ENCODE measurements at places on chromosomes 2 and 18.
A peak's percentile ranks its signal among the peaks of the same experiment; 100 is the strongest.

GRCh38 chr18:6885992-6886796 lies 156.7 kb downstream of the ARHGAP28 start:
- no peak for DNase-seq

- DNase-seq, result no peak
These were observed 137.3 kb downstream of the PLCL1 start for GRCh38 chr2:197941715-197942114.

- no peak for DNase-seq
These were observed 1.5 kb downstream of the ACSL3 start for GRCh38 chr2:222862106-222862908.

GRCh38 chr2:205892251-205892655 lies 193.7 kb downstream of the INO80D start:
- no peak for DNase-seq

GRCh38 chr2:21617885-21618434 lies 494.2 kb downstream of the TDRD15 start:
- DNase-seq, result no peak

DNA sequence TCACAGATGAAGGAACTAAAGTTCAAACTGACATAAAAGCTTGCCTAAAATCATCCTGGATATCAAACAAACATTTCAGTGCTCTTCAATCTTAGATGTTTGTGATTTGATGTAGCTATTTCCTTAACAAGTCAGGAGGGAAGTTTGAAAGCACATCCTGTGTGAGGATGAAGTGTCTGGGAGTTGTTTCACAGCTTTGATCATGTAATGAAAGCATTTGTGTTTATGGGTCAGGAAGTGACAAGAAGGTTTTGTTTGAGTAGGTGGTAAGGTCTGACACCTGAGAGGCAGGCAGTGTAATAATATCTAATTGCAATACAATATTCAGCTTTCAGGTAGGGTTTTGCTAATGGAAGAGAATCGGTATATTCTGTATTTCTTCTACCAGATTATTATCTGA lies 26.0 kb upstream of the CSRNP3 start:
- no peak for DNase-seq

GRCh38 chr2:21836261-21836660 lies 712.5 kb downstream of the TDRD15 start:
- DNase-seq, result no peak

DNA sequence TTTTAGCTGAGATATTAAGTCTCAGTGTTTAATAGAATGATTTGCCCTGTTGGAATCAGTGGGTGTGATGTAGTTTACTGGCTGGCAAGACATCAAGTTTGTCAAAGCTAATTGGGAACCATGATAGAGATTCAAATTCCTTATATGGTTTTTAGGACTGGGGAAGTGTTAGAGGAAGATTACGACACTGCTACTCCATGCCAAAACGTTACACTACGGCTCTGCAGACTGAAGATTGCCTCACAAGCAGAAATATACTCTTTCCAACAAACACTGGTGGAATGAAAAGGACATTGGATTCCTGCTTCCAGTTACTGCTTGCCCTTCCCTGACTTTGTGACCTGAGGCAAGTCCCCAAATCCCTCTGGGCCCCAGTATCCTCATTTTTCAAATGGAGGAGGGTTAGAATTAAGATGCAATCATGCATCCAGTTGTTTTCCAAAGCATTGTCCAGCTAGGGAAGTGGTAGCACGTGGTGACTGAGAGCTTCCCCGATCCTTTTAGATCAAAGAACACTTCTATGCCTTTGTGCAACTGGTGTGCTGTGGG lies 147.6 kb downstream of the CDC42EP3 start:
- no peak for DNase-seq

DNA sequence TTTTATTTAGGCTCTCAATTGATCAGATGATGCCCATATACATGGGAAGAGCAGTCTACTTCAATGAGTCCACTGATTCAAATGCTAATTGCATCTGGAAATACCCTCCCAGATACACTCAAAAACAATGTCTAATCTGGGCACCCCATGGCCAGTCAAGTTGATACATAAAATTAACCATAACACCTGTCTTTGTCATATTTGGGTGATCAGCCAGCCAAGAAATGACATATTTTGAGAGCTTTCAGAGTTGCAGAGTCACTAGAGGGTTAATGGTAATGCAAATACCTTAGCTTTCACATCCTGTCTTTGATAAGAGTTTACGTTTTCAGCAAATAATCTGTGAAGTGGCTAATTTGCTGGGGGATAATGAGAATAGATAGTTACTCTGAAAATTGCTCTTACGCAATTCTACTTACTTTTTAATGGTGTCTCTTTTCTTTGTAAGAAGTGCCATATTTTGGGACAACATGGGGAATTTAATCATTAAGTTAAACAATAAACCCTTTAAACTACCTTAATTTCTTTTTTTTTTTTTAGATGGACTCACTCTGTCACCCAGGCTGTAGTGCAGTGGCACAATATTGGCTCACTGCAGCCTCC lies 49.1 kb downstream of the CCDC195 start:
- no peak for DNase-seq

DNA sequence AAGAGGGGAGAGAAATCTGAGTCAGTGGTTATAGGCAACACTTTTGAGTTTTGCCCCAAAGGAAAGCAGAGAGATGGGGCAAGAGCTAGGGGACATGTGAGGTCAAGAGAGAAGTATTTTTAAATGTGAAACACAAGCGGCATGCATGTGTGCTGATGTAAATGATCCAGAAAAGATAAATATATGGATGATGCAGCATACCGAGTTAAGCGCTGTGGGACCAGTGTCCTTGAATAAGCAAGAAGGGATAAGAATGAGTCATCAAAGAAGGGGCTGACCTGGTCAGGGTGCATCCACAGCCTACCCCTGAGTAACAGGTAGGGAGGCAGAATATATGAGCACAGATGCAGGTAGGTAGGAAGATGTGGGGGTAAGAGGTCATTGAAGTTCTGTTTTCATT lies 180.9 kb downstream of the TRABD2A start:
- no peak for DNase-seq

DNA sequence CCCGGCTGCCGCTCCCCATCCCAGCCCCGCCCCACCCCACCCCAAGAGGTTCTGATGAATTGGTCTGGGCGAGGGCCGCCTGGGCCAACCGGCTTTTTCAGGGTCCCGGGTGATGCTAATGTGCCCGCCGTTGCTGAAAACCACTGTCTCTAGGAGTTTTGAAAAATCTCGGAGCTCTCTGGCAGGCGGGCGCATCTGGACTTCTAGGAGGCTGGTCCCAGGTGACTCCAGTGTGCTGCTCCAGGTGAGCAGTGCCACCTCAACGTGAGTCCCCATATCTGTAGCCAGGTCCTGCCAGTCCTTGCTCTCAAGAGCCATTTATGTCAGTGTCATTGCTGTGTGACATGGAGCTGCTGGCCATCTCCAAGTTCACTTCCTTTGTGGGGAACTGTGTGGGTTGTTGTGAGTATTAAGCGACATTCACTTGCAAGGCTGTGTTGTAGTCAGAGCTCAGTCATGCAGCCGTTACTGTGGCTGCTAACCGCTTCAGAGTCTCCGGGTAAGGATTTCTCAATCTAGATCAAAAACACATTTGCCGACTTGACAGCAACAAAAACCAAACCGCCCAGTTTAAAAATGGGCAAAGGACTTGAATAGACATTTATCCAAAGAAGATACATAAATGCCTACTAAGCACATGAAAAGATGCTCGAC lies at the start of gene RFX8:
Gene RFX8 (minus strand): TSS at position 382 of the 654 bp plus-strand sequence. CDS start 8,264 bp downstream, outside the sequence.
- peak; percentile 5 for DNase-seq

DNA sequence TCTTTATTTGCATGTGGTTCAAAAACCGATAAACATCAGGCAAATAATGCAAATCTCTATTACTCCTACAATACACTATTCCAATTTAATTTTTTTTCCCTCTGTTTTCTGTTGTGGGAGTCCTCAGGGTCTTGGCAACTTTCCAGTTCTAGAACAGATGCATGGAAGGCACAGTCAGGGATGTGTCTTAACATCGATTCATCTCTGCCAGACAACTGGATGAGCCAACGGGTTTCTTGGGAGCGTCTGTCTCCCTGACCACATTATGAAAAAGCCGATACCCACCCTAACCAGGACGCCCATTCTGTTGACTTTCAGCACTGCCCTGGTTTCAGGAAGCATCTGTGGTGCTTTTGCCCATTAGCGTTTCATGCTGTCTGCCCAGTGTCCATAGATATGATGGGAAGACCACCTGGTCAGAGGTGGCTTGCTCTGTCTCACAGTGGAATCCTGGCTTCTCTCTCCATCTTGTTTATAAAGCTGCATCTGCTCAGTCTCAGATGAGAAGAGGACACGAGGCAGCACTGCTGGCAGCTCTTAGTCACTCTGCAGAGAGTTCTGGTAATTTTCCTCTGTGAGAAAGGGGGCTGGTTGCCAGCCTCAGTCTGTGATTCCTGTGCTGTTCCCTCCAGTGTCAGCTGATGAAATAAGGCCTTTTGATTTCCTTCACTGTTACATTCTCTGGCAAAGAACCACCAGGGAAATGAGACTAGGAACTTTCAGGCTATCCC lies 57.9 kb upstream of the KCNE4 start:
- no peak for DNase-seq

DNA sequence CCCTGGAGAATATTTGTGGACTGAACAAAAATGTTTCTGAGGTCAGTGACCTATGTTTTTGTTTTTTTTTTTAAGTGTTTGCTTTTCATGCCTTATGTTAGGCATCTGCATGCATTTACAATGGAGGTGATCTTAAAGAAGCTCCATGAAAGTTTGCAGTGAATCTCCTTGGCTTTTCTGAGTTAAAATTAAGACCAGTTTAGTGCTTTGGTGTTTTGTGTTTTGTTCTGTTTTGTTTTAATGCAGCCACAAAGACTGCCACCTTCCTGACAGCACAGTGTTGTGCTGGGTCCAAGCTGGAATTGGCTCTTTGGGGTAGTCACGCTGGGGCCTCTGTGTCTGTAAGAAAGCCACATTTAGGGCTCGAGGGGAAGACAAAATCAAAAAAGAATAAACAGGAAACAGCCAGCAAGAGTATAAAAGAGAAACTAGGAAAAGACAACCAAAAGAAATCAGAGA lies 396.2 kb downstream of the ARHGAP15 start:
- DNase-seq, result no peak

GRCh38 chr2:201758234-201758633 lies 22.5 kb downstream of the ALS2 start:
- no peak for DNase-seq

DNA sequence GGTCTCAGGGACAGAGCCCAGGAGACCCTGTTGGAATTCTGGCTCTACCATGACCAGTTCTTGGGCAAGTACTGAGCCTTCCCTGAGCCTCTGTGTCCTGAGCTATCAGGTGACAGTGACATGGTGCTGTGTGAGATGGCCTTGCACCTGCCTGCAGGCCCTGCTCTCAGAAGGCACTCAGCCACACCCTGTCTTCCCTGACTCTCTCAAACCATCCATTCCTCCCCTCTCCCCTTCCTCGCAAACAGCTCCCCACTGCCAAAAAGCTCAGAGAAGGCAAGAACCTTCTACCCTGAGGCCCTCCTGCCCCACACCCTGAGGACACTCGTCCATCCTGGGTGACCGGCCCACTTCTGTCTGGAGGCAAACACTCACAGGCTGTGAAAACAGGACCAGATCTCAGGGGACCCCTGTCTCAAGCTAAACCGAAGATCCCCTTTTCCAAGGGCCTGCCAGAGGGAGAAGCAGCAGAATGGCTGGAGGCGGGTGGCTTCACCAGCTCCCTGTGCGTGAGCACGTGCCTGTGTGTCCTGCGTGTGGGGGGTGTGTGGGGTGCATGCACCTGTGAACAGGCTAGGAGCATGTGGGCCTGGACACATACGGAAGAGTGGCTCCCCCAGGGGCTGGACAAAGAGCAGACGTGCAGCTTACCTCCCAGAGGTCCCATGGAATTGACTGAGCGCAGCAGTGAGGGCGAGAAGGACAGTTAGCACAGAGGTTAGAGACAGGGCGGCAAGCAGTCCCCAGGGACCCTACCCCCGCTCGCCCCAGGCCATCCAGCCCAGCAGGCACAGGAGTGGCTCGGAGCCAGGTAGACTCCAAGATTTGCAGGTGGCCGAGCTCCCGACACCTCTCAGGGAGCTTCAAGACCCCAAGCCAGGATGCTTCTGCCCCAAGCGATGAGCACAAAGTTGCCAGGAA lies 53.9 kb downstream of the BIN1 start:
- DNase-seq, result no peak

- DNase-seq, result no peak
These were observed 105.7 kb upstream of the KCTD1 start for GRCh38 chr18:26653943-26654615.

DNA sequence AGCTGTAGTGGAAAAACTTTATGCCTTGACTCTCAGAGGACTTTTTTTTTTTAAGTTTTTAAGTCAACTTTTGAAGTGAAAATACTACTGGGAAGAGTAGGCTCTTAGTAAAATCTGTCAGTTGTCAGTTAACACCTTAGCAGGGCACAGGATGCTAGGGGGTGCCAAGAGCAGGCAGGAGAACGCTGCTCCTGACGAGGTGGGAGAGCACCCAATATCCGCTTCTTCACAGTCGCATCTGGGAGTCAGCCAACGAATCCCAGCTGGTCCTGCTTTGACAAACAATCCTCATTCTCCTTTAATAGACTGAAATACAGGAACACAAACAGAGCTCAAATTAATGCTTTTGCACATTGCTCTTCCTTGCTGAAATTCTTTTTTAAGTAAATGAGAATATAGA lies 709.5 kb upstream of the ACVR2A start:
- DNase-seq, result no peak

GRCh38 chr2:126707941-126708340 lies 52.0 kb downstream of the GYPC start:
- DNase-seq, result no peak

GRCh38 chr18:66647671-66648070 lies 43.8 kb upstream of the CDH19 start:
- no peak for DNase-seq

DNA sequence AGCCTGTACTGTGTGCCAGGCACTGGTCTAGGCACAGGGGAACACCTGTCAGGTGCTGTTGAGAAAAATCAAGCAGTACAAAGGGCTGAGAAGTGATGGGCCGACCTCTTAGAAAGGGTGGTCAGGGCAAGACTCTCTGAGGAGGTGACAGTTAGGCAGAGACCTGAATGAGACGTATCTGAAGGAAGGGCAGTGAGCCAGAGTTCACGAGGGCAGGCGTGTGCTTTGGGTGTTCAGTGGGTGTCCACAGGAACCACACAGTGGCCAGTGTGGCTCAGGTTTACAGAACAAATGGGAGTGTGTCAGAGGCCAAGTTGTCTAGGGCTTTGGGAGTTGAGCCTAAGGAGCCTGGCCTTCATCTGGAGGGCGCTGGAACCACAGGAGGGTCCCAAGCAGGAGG lies 6.2 kb downstream of the ARMC9 start:
- no peak for DNase-seq

DNA sequence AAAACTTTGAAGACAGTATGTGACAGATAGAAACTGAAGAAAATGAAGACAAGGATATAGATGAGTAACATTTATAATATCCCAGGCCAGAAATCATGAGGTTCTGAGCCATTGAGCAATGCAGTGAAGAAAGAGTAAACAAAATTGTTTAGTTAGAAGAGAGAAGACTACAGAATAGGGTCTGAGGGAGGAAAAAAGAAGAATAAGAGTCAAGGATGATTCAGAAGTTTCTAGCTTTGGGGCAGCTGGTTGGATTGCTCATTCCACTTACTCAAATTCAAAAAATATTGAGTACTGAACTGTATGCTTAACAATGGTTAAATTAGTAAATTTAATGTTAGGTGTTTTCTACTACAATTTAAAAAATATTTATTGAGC lies 155.0 kb upstream of the OTX1 start:
- DNase-seq, result no peak

Data from stimulated activated CD8-positive, alpha-beta memory T cell treated with anti-CD3 and anti-CD28 coated beads, Interleukin-4, amount 100 ng/mL, for 4 hours (primary cell).